MG63 (cell line): ENCODE measurements at places on chromosomes 1 and 21. TPM values are rescaled to one million over a fixed set of nuclear protein-coding genes. Genes with fewer than 3 reads are reported as not detected.

OR2T33 gene
- total RNA-seq, result not detected in 2 replicates

KRTAP11-1 gene
- total RNA-seq, result not detected in 2 replicates

KLHL20 gene
- total RNA-seq, result 5.0 and 43.7 TPM in 2 replicates

CFHR4 gene
- not detected in 2 replicates for total RNA-seq

LENEP gene
- not detected in 2 replicates for total RNA-seq

LCE1B gene
- total RNA-seq, result not detected in 2 replicates

RBM34 gene
- total RNA-seq, result 57.5 and 72.0 TPM in 2 replicates

SELP gene
- not detected in 2 replicates for total RNA-seq

HAO2 gene
- not detected in 2 replicates for total RNA-seq

IL6R gene
- total RNA-seq, result 6.0 and 10.0 TPM in 2 replicates

KCNJ9 gene
- not detected in 2 replicates for total RNA-seq

RPTN gene
- total RNA-seq, result not detected in 2 replicates

ZNF670 gene
- 5.2 and 10.5 TPM in 2 replicates for total RNA-seq

PADI6 gene
- not detected in 2 replicates for total RNA-seq

RHD gene
- not detected in 2 replicates for total RNA-seq

ARHGEF16 gene
- total RNA-seq, result 0.13 TPM in 1 of 2 replicates, not detected in the other

SLC1A7 gene
- not detected in 2 replicates for total RNA-seq

TDRD5 gene
- total RNA-seq, result not detected in 2 replicates

TMPRSS2 gene
- not detected in 2 replicates for total RNA-seq

ELAPOR1 gene
- total RNA-seq, result 0.20 TPM in 1 of 2 replicates, not detected in the other

TMEM269 gene
- total RNA-seq, result 0.16 and 0.42 TPM in 2 replicates

C1orf21 gene
- 51.5 and 52.5 TPM in 2 replicates for total RNA-seq

SPRR1B gene
- not detected in 2 replicates for total RNA-seq

ZBTB8A gene
- 2.6 and 3.2 TPM in 2 replicates for total RNA-seq

TBX19 gene
- 1.1 TPM in 1 of 2 replicates, not detected in the other for total RNA-seq

PRUNE1 gene
- 7.5 and 8.1 TPM in 2 replicates for total RNA-seq

NUP210L gene
- not detected in 2 replicates for total RNA-seq

CYP4X1 gene
- total RNA-seq, result 1.3 TPM in 1 of 2 replicates, not detected in the other

OSBPL9 gene
- total RNA-seq, result 31.7 and 45.5 TPM in 2 replicates

GSTM4 gene
- total RNA-seq, result 27.9 and 33.5 TPM in 2 replicates

MIB2 gene
- 26.4 and 66.8 TPM in 2 replicates for total RNA-seq

TNFSF4 gene
- not detected in 2 replicates for total RNA-seq
